ENCODE measurements at places on chromosomes 2 and 18. TPM values are rescaled to one million over a fixed set of nuclear protein-coding genes. Genes with fewer than 3 reads are reported as not detected.

SH3RF3 gene
- total RNA-seq = 9.4 TPM

NT5C1B gene
- total RNA-seq = not detected

ASAP2 gene
- total RNA-seq = 13.4 TPM

PUM2 gene
- 70.3 TPM for total RNA-seq

ANKRD53 gene
- 1.8 TPM for total RNA-seq

SERPINB3 gene
- not detected for total RNA-seq

CTAGE1 gene
- total RNA-seq = not detected

TEX44 gene
- total RNA-seq = not detected

ECEL1 gene
- total RNA-seq = 0.26 TPM

CCL20 gene
- total RNA-seq = not detected

SMIM21 gene
- total RNA-seq = not detected

ZC3H6 gene
- total RNA-seq = 20.0 TPM

ANKRD36C gene
- total RNA-seq = 11.1 TPM

MITD1 gene
- total RNA-seq = 16.2 TPM

GPR75 gene
- total RNA-seq = 1.6 TPM

NPHP1 gene
- 2.9 TPM for total RNA-seq

PAPOLG gene
- total RNA-seq = 10.0 TPM

SCN1A gene
- total RNA-seq = 0.24 TPM

WDR12 gene
- 53.4 TPM for total RNA-seq

BCL11A gene
- 4.7 TPM for total RNA-seq

SLC16A14 gene
- total RNA-seq = 3.1 TPM

SP9 gene
- not detected for total RNA-seq

RBKS gene
- 3.3 TPM for total RNA-seq

AP1S3 gene
- 1.0 TPM for total RNA-seq

HOXD13 gene
- not detected for total RNA-seq

ALPG gene
- not detected for total RNA-seq

KCNG2 gene
- not detected for total RNA-seq

CACNB4 gene
- 0.32 TPM for total RNA-seq

OTOS gene
- total RNA-seq = not detected

KIF5C gene
- 1.4 TPM for total RNA-seq

SPTBN1 gene
- 332 TPM for total RNA-seq

UCN gene
- 1.6 TPM for total RNA-seq

RPRM gene
- total RNA-seq = not detected

ITGA6 gene
- 47.0 TPM for total RNA-seq

SOCS6 gene
- total RNA-seq = 15.4 TPM

MYOM1 gene
- total RNA-seq = 351 TPM

LIMS2 gene
- total RNA-seq = 157 TPM

MAB21L4 gene
- not detected for total RNA-seq

MATN3 gene
- 0.52 TPM for total RNA-seq

STEAP3 gene
- total RNA-seq = 11.2 TPM

DNER gene
- 6.2 TPM for total RNA-seq

IL1RL1 gene
- total RNA-seq = 1.8 TPM

SCYGR6 gene
- total RNA-seq = not detected

SCLY gene
- 10.9 TPM for total RNA-seq

Data from left cardiac atrium (tissue), 4 donors.